ENCODE measurements at places on chromosomes 3 and 15. TPM values are rescaled to one million over a fixed set of nuclear protein-coding genes. Genes with fewer than 3 reads are reported as not detected.

- H3K4me1 ChIP-seq, result no peaks in the 10 kb centered on the region
- no peaks in the 10 kb centered on the region for H3K27me3 ChIP-seq
- no peaks in the 10 kb centered on the region for H3K36me3 ChIP-seq
- no peak overlapping the region for H3K4me3 ChIP-seq
- no peak for DNase-seq
- no peak overlapping the region for H3K27ac ChIP-seq
Measured at GRCh38 chr3:113377158-113377557, 64.1 kb downstream of the CFAP44 start.

- H3K36me3 ChIP-seq, result no peaks in the 10 kb centered on the region
- no peak overlapping the region for H3K4me3 ChIP-seq
- no peak for DNase-seq
- no peaks in the 10 kb centered on the region for H3K4me1 ChIP-seq
- no peak overlapping the region for H3K27ac ChIP-seq
Measured at GRCh38 chr3:50671331-50671730, 3.4 kb upstream of the DOCK3 start.

GRCh38 chr3:4162096-4162495 lies 141.1 kb upstream of the SETMAR start:
- H3K4me1 ChIP-seq, result no peaks in the 10 kb centered on the region
- DNase-seq, result no peak
- H3K27me3 ChIP-seq, result no peaks in the 10 kb centered on the region

DNA sequence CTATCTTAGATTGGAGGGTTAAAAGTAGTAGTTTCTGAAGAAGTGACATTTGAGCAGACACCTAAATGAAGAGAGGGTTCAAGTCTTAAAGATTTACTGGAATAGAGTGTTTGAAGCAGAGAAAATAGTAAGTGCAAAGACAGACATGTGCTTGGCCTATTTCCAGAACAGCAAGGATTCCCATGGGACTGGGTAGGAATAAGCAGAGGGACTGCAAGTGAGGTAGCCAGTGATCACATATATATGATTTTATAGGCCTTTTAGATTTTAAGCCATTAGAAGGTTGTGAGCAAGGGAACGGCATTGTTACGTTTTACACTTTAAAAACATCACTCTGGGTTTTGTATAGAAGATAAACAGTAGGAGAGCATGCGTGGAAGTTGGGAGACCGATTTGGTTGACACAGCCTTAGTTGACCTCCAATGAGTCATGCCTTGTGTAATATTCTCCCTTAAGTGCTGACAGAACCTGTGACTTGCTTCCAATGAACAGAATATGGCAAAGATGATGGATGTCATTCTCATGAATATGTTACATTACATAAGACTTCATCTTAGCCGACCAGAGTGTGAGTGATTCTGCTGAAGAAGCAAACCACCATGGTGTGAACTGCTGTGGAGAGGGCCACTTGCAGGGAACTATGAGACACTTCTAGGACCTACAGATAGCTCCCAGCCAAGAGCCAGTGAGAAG lies 37.1 kb upstream of the SLC4A7 start:
- DNase-seq, result no peak
- H3K27ac ChIP-seq, result no peak overlapping the region
- no peaks in the 10 kb centered on the region for H3K4me1 ChIP-seq

- no peaks in the 10 kb centered on the region for H3K27me3 ChIP-seq
- H3K4me3 ChIP-seq, result no peak overlapping the region
- H3K4me1 ChIP-seq, result no peaks in the 10 kb centered on the region
- no peak for DNase-seq
- H3K27ac ChIP-seq, result no peak overlapping the region
Measured at GRCh38 chr3:156010829-156011228, 109.5 kb upstream of the KCNAB1 start.

- DNase-seq, result no peak
- no peak overlapping the region for H3K4me3 ChIP-seq
- no peaks in the 10 kb centered on the region for H3K27me3 ChIP-seq
- H3K27ac ChIP-seq, result no peak overlapping the region
- no peaks in the 10 kb centered on the region for H3K4me1 ChIP-seq
Measured at GRCh38 chr15:60627298-60627943, 148.5 kb upstream of the ICE2 start.

DNA sequence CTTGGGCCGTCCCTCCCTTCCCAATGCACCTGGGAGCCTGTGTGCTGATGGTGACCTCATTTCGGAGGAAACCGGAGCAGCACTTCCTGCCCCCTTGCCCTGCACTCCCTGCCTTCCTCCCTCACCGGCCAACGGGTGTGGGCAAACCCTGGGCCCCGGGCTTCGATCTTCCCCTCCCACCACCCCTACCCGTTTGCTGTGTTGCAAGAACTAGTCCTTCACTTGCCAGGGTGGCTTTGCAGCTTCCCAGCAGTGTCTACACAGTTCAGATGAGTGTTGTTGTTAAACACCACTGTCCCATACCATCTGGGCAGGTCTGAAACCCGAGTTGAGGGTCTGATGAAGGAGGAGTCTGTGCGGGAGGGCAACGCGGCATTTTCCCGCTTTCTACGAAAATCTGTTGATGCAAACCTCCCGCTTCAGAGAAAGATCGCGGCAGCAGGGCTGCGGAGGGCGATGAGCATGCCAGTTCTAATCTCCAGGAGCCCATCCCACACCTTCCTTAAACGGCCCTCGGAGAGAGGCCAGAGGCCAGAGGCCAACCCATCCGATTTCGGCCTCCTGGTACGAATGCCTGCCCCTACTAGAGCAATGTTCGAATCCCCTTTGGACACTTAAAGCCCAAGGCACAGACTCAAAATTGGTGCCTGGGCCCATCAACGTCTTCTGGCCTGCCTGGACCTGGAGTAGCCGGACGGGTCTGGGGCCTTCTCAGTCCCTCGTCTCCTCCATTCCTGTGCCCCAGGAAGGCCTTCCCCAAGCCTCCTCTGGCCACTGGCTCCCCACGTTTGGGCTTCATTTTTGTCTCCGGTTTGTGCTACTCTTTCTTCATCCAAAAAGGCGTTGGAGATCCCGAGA lies 35.7 kb upstream of the POLG start:
- DNase-seq, result no peak
- H3K4me1 ChIP-seq, result no peaks in the 10 kb centered on the region
- no peaks in the 10 kb centered on the region for H3K36me3 ChIP-seq
- H3K27ac ChIP-seq, result no peak overlapping the region
- no peak overlapping the region for H3K4me3 ChIP-seq

DNA sequence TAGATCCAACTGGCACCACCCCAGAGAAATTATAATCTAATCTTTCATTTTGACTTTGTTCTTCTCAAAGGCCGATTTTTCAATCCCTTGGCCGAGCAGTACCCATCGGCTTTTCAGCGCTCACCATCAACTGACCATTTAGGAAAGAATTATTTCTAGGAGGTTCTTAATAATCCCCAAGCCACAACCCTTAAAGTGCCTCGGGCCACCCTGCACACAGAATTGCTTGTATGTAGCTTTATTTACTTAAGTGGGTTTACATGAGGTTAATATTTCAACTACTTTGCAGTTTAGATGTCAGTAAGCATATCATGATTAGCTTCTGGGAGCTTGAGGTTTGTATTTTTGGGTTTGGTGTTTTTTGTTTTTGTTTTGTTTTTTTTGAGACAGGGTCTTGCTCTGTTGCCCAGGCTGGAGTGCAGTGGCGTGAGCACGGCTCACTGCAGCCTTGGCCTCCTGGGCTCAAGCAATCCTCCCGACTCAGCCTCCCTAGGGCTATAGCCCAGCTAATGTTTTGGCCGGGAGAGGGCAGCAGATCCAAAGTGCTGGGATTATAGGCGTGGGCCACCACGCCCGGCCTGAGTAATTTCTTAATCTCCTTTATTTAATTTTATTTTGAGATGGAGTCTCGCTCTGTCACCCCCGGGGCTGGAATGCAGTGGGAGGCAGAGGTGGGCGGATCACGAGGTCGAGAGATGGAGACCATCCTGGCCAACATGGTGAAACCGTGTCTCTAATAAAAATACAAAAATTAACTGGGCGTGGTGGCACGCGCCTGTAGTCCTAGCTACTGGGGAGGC lies 801 bp upstream of the CDAN1 start:
- no peak for DNase-seq
- H3K4me1 ChIP-seq, result peaks cover 4% of the 10 kb centered on the region
- H3K27ac ChIP-seq, result peak overlapping the region; percentile 91
- peak overlapping the region; percentile 65 for H3K4me3 ChIP-seq

- H3K27ac ChIP-seq, result no peak overlapping the region
- H3K36me3 ChIP-seq, result no peaks in the 10 kb centered on the region
- no peaks in the 10 kb centered on the region for H3K4me1 ChIP-seq
- H3K4me3 ChIP-seq, result no peak overlapping the region
Measured at GRCh38 chr3:141080431-141080830, 29.3 kb downstream of the SPSB4 start.

- no peaks in the 10 kb centered on the region for H3K4me1 ChIP-seq
- DNase-seq, result no peak
- no peaks in the 10 kb centered on the region for H3K27me3 ChIP-seq
- H3K27ac ChIP-seq, result no peak overlapping the region
- H3K4me3 ChIP-seq, result no peak overlapping the region
Measured at GRCh38 chr3:59341459-59341858, 291.6 kb upstream of the CFAP20DC start.

DNA sequence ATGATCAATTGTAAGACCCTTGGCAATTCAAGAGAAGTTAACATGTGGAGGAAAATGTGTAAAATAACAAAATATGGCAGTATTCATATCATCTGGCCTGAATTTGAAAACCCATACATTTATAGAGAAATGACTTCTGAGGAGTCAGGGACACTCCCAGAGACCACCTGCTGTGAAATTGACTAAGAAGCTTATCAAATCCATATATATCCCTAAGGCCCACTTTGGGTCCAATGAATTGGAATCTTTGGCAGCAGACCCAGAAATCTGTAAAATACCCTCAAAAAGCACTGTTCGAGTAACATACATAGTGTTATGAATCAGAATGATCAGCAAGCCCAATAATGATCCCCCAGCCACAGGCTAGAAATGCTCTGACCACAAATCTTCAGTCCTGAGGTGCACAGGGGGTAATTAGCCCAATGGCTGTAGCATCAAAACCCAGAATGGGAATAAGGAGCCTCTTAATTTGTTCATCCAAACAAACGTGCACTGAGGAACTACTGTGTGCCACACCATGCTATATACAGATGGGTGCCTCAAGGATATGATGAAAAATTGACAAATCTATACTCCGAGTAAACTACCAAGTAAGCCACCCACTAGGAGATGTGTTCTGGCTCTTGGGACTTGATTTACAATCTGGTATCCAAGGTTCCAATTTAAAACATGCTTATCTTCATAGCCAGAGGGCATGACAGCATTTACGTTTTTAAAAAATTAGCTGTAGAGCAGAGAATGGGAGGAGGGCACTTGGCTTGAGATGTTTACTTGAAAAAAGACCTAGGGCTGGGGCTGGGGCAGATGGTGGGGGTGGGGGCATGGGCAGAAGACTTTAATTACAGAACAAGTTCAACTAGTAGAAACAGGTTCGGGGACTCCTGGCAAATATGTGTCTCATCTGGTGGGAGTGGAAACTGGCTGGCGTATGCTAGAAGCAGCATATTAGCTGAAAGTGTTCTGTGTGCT lies 9.1 kb upstream of the ARHGEF3 start:
- no peaks in the 10 kb centered on the region for H3K4me1 ChIP-seq
- peak overlapping the region; percentile 49 for H3K27ac ChIP-seq
- no peak overlapping the region for H3K4me3 ChIP-seq
- H3K27me3 ChIP-seq, result no peaks in the 10 kb centered on the region
- no peaks in the 10 kb centered on the region for H3K36me3 ChIP-seq
- DNase-seq, result no peak

GRCh38 chr3:106172101-106172500 lies 303.3 kb upstream of the CBLB start:
- no peak overlapping the region for H3K27ac ChIP-seq
- H3K36me3 ChIP-seq, result no peaks in the 10 kb centered on the region
- no peaks in the 10 kb centered on the region for H3K4me1 ChIP-seq
- H3K27me3 ChIP-seq, result no peaks in the 10 kb centered on the region
- no peak for DNase-seq

- no peaks in the 10 kb centered on the region for H3K27me3 ChIP-seq
- no peaks in the 10 kb centered on the region for H3K36me3 ChIP-seq
- no peak for DNase-seq
- no peaks in the 10 kb centered on the region for H3K4me1 ChIP-seq
Measured at GRCh38 chr3:116114586-116114985, 330.7 kb downstream of the LSAMP start.

GRCh38 chr15:63462088-63462487 lies 42.3 kb upstream of the USP3 start:
- peak overlapping the region; percentile 58 for H3K27ac ChIP-seq
- no peaks in the 10 kb centered on the region for H3K27me3 ChIP-seq
- no peaks in the 10 kb centered on the region for H3K4me1 ChIP-seq
- no peak overlapping the region for H3K4me3 ChIP-seq
- DNase-seq, result no peak

DNA sequence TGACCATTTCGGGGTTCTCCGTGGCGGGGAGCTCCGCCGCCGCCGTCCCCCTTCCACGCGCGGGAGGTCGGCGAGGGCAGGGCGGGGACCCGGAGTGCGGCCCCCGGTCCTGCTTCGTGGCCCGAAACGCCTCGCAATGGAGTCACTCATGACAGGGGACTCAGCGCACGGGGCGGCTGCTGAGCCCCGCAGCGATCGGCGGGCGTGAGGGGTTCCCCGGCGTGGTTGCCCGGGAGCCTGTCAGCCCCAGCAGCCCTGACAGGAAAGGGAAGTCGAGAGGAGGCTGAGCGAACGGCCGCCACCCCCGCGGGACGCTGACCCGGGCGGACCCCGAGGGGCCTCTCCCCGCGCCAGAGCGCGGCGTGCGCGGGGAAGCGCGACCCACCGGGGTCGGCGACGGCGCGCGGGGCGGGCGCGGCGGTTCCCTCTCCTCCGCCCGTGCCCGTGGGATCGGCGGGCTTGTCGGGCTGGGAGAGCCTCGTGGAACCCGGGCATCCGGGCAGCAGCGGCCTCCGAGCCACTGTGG lies 564 bp upstream of the PIGZ start:
- peak overlapping the region; percentile 11 for H3K27ac ChIP-seq
- H3K4me1 ChIP-seq, result no peaks in the 10 kb centered on the region
- no peaks in the 10 kb centered on the region for H3K27me3 ChIP-seq
- no peaks in the 10 kb centered on the region for H3K36me3 ChIP-seq
- peak overlapping the region; percentile 53 for H3K4me3 ChIP-seq

DNA sequence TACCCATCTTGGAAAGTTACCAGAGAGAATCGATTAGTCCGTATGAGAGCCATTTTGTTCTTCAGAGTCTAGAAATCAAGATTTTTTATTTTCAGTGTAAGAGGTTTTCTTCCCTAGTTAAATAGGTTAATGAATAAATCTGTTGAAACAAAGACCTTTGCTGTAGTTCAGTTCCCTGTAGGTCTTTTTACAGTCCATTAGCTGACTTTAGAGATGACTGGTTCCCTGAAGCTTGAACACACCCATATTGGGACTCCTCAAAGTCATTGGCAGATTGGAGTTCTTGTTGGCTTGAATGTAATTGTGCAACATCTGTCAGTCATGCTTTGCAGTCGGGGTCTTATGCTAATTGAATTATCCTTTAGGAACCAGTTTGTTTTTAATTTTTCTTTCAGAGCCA lies 45.3 kb downstream of the SEMA6D start:
- no peak overlapping the region for H3K4me3 ChIP-seq
- no peaks in the 10 kb centered on the region for H3K36me3 ChIP-seq
- no peaks in the 10 kb centered on the region for H3K27me3 ChIP-seq
- no peak for DNase-seq
- H3K27ac ChIP-seq, result no peak overlapping the region

Gene HTR3E
- total RNA-seq, result not detected

Gene TIMMDC1
- 28.2 TPM for total RNA-seq

Gene LXN
- total RNA-seq, result 49.7 TPM

Gene AP3B2
- total RNA-seq, result 1.9 TPM

Gene ADCY5
- 34.2 TPM for total RNA-seq

Gene CCDC9B
- total RNA-seq, result 43.8 TPM

Gene A4GNT
- total RNA-seq, result not detected

Gene TM4SF18
- total RNA-seq, result 14.7 TPM

Gene NR1I2
- total RNA-seq, result 0.21 TPM

Gene CORO2B
- 1.3 TPM for total RNA-seq

Gene TNFSF10
- 30.1 TPM for total RNA-seq
